Kasumi-1 (cell line): ENCODE measurements at places on chromosomes 7 and 10.

- peak; percentile 10 for DNase-seq
Observed at GRCh38 chr7:78993341-78993740, 460.1 kb downstream of the MAGI2 start.

DNA sequence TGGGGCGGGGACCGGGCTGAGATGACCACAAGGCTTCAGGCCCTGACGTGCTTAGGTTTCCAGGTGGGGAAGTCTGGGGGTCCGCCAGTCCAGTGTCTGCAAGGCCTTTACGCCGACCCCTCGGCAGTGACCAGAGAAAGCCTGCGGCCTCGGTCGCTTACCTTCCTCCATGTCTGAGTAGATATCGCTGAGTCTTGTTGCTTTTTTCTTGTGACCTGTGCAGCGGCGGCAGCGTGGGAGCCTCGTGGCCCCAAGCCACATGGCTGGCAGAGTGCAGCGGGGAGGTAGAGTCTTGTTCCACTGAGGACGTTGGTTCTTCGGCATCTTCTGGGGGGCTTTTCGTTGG lies 329 bp downstream of the NOLC1 start:
- DNase-seq = peak; percentile 35

GRCh38 chr10:117441812-117442443 lies 66.7 kb upstream of the PDZD8 start:
- DNase-seq = no peak

DNA sequence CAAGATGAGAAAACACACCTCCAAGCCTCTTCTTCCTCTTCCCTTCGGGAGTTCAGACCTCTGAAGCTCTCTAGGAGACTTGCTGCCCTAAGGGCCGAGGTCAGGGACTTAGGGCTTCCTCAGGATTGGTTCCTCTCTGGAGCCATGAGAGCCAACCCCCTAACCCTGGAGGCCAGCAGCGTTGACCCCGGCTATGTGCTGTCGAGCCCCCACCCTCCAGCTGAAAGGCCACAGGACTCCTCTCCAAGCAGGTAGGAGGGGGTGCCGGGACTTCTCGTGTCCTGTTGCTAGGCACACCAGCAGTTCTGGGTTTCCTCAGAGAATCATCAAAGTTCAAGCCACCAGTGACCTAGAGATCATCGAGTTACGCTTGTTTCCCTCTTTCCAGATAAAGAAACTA lies 87.4 kb downstream of the ARHGAP22 start:
- peak; percentile 47 for DNase-seq

DNA sequence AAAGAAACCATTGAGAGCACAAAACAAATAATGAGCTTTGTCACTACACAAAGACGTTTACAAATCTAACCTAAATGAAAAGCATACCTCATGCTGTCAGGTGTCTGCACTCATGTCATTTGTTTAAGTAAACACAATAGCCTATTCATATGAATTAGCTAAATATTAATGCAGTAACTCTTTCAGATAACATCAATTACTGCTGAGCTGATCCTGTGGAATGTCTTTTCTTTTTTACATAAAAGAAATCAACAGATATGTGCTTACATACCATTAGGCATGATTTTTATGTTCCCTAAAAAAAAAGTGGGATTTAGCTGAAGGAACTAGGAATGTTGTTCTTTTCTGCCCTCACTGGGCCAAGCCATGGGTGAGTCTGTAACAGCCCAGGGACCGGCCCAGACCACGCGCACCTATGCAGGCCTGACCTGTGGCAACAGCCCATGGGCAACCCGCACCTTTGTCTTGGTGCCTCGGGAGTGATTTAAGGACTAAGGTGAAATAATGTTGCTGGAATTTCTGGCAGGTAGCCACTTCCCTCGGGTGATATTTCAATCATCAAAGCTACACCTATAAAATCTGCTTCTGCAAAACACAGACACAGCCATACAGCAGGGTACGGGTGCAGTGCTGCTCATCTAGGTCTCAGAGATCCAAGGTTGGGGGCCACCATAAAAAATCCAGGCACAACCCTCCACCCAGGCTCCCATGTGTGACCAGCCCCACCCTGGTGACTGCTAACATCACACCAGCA lies 44.6 kb downstream of the FGFR2 start:
- DNase-seq = no peak

DNA sequence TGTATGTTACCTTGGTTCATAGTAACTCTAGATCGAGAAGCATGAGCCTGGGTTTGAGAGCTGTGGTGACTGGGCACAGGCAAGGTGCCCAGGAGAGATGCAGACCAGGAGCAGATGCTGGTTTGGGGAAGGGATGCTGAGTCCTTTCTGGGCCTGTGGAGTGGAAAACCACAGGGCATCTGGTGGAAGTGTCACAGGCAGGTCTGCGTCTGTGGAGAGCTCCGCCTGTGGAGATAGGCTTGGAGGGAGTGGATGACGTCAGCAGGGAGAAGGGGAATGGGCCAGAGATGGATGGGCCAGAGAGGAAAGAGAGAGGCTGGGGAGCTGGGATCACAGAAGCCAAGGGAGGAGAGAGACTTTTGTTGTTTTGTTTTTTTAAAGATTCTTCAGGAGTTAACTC lies 14.8 kb downstream of the CYP26A1 start:
- no peak for DNase-seq

DNA sequence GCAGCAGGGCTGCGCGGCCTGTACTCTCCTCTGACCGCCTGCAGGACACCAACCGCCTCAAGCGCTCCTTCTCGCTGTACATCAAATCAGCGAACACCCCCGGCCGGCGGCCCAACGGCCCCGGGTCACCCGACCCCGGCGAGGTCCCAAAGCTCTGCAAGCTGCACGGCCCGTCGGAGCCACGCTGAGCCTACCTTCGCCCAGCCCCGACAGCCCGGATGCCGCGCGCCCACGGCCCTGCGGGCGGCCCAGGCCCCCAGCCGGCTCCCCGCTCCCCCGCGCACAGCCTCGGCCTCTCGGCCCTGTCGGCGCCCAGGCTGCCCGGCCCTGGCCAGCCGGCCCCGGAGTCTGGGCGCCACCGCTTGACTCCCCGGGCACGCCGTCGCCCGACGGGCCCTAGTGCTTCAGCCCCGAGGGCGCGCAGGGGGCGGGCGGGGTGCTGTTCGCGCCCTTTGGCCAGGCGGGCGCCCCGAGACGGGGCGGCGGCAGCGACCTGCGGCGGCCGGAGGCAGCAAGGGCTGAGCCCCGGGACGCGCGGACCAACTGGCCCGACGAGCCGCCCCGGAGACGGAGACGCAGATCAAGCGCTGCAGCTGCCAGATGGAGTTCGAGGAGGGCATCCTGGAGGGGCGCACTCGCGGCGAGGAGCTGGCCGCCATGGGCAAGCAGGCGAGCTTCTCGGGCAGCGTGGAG lies 11.1 kb upstream of the SEC24C start:
- DNase-seq = no peak

DNA sequence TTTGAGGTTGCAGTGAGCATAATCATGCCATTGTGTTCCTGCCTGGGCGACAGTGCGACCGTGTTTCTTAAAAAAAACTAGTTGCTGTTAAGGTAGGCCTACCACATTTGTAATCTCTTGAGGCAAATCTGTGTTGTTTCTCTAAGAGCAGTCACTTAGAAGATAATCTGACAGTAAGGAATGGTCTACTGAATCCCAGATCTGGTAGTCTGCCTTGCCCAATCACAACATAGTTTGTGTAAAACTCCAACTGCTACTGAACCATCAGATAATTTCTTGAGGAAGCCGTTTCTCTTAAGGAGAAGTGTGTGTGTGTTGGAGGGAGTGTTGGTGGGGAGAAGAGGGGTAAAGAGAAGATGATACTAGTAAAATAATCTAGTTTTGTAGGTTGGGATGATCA lies 5.0 kb downstream of the NRF1 start:
- peak; percentile 40 for DNase-seq

- DNase-seq = no peak
Observed at GRCh38 chr7:84800846-84801245, 386.0 kb downstream of the SEMA3D start.

DNA sequence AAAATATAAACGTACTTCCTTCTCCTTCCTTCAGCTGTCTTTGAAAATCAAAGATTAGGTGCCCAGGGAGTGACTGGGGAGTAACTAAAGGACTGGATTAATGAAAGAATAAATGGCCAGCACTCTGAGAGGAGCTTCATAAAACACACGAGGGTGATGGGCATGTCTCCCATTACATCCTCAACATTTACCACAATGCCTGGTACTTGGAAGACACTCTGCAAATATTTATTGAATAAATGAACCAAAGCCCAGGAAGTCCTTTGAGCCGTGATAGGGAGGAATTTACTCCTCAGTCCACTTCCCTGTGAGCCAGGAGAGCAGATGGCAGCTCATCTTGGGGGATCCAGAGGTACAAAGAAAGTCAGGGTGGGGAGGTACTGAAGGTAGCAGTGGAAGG lies 96.3 kb downstream of the RAB11FIP2 start:
- DNase-seq = no peak

- no peak for DNase-seq
Observed at GRCh38 chr10:72264536-72264935, 9.2 kb upstream of the DDIT4 start.

DNA sequence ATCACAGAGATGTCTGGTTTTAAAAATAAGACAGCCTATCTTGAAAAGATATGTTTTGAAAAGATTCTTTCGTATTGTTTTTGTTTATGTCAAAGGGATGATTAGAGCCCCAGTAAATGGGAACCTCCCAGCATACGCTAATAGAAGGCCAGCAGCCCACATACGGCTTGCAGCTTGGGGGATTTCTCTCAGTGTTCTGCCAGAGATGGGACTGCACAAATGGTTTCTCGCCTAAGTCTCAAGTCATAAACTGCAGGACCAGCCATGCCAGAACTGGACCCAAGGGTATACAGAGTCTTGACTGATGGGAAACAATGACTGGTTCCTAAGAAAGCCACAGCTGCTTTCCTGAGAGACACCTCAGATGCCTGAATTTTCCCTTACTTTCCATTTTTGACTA lies 306.9 kb upstream of the DGKB start:
- DNase-seq = no peak

DNA sequence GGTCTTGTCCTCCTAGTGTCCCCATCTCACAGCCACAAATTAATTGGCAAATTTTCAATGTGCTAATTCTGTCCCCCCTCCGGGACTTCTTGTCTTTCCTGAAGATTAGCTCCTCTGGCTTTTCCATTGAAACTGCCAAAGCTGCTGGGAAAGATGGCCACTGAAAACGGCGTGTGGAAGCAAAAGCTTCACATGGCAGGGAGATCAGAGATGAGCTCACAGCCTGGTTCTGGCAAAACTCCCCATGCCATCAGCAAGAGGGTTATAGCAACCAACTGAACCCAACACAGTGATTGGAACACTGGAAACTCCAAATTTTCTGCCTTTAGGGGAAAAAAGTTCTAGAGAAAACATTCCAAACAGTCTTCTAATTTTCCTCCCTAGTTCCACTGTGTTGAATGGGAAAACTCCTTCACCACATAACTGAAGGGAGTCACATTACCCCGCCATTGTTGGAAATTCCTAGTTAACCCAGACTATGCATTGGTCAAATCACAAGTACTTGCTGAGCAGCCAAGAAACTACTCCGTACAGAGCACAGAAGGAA lies 37.0 kb downstream of the NRAP start:
- no peak for DNase-seq
